ENCODE measurements at places on chromosomes 5 and 9.

- DNase-seq, result no peak
Measured at GRCh38 chr9:84153885-84154284, 173.3 kb downstream of the RMI1 start.

DNA sequence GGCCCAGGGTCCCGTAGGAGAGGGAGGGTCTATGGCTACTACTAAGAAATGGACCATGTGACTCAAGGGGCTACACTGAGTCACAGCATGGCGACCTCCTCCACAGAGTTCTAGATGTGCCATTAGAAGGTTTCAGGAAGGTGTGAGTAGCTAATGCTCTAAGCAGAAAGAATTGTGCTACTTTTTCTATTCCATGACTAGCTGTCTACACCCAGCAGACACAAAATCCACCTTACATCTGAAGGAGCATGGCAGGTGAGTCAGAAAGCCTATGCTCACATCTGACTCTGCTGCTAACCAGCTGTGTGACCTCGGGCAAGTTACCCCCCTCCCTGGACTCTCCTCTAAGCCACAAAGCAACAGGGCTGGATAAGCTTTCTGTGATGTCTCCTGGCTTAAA lies 14.4 kb upstream of the MEIKIN start:
- no peak for DNase-seq

- DNase-seq, result peak; percentile 51
Measured at GRCh38 chr5:57816108-57816507, 333.5 kb upstream of the ACTBL2 start.

DNA sequence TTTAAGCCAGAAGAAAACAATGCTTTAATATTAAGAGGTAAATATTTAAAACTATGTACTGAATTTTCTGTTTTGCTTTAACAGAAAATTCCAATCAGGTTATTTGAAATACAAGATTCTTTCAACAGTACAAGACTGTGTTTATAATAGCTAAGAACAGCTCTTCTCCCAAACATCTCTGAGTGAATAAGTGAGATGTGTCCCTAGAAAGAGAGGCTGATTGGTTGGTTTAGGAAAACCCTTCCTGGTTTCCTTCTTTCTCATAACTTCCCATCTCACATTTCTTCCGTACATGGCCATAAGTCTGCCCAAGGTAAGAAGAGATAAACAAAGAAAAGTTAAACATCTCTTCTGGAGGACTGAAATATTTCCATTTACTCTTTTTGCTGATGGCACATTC lies 145.9 kb downstream of the FANCC start:
- DNase-seq, result no peak

- no peak for DNase-seq
Measured at GRCh38 chr9:111917980-111918379, 21.4 kb downstream of the UGCG start.

Measured in PC-9 (cell line).